ENCODE measurements at places on chromosomes 1 and 21.

DNA sequence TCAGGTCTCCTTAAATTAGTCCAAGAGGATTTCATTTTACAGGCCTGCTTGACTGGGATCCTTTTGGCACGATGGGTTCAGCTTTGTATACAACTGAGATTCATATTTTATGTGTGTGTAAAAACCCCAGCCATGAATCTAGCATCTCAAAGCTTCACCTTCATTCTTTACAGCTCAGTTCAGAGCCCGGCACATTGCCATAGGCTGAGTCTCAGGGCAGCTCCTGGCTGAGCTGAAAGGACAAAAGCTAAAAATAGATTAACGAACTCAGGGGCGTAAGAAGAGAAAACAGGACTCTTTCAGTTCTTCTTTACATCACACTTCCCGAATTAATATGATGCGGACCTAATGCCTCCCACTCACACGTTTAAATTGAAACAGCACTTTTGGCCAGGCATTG lies 262.8 kb upstream of the PBX1 start:
- peak; percentile 18 for DNase-seq

GRCh38 chr1:168234846-168235547 lies 9.2 kb downstream of the SFT2D2 start:
- DNase-seq: no peak

GRCh38 chr1:114263343-114263742 lies 109.7 kb upstream of the SYT6 start:
- DNase-seq: no peak

- DNase-seq: no peak
Observed at GRCh38 chr1:38003261-38004250, 1.8 kb downstream of the FHL3 start.

GRCh38 chr1:68223687-68224086 lies 8.6 kb downstream of the WLS start:
- DNase-seq: no peak

- DNase-seq: no peak
Observed at GRCh38 chr1:232636799-232637198, 6.9 kb upstream of the SIPA1L2 start.

DNA sequence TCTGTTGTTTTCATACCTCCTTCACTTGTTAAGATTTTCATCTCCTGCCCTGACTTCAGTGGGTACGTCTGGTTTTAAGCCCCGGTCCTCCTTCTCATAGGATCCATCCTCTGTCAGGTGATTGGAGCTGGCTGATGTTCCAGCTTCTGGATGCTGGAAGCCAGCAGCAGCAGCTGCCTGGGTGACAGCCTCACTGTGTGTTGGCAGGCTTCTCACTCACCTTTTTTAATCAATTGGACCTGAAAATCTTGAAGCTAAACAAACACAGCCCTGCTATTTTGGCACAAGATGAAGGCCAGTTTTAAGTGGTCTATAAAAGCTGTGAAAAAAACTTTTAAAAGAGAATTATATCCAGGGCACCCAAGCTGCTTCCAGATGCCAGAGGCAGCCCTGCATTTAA lies 181.0 kb downstream of the DISC1 start:
- DNase-seq: no peak

DNA sequence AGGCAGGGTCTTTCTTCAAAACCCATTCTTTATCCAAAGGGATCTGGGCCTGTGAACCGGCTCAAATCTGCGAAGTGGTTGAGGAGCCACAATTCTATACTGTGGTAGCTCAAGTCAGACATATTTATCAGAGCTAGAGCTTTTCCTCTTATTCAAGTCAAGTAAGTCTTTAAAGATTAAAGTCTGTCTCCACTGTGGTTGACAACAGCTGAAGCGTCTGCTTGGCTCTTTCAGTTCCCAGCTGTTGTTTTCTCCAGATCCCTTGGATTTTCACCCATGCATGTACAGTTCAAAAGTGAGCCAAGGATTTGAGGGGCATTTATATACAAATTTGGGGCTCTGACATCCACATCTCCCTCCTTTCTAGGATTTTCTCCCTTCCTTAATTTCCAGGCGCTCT lies 66.9 kb downstream of the C1orf185 start:
- no peak for DNase-seq

DNA sequence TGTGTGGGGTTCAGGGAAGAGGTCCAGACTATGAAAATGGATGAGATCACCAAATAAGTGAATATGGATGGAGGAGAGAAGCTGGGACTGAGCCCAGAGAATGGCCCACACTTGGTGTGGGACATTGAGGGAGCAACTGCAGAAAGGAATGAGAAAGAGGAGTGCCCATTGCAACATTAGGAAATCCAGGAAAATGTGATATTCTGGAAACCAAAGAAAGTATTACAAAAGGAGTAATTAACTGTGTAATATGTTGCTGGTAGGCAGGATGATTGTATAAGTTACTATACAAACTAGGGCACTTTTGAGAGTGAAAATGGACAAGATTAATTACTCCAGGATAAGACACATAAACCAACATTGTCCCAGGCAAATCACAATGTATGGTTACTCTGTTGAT lies 59.8 kb upstream of the ARTN start:
- DNase-seq: no peak

GRCh38 chr1:51636191-51636590 lies 19.3 kb downstream of the OSBPL9 start:
- no peak for DNase-seq

DNA sequence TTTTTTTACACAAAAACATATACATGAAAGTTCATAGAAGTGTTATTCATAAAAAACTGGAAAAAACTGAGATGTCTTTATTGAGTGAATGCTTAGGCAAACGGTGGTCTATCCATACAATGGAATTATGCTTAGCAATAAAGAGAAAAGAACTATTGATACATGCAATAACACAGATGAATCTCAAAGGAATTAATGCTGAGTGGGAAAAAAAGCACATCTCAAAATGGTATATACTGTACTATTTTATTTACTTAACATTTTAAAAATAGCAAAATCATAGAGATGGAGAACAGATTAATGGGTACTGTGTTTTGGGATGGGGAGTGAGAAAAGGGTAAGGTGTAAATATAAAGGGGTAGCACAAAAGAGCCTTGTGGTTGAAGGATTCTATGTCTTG lies 29.8 kb downstream of the METTL18 start:
- no peak for DNase-seq

DNA sequence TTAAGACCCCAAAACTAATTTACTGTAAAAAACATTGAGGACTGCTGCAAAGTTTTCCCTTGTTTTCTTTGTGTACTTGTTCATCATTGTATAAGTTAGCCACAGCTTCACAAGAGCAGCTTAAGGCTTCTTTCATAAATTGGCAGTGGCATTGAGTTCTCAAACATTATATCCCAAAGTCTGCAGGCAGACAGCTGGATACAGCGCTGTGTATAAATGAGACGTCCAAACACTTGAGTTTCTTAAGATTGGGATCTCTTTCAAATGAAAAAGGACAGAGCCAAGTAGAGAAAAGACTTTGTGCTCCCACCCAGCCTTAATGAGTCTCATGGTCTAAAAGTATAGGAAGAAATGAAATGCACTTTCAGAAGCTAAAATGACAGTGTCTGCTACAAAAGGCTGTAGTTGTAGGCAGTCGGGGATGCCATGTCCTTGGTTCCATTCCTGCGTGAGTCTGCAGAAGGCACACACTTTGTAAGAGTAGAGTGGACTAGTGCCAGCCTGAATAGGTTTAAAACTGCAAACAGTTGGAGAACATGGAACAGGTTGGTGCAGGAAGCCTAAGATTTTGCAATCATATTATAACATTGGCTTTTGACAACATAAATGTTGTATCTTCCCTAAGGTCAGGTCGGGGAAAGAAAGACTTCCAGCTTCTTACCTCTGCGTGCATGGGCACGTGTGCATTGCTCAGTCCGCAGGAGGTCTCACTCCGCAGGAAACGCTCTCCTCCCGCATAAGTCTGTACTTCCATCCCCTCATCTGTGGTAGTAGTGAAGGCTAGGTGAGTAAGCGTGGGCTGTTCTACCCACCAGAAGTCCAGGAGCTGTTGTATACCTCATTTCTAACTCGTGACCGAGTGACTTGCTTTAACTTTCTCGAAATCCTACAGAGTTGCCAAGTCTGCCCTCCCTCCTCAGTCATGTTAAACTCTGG lies 94.4 kb downstream of the CD247 start:
- no peak for DNase-seq

- no peak for DNase-seq
Observed at GRCh38 chr1:180094705-180095295, 59.9 kb upstream of the QSOX1 start.

DNA sequence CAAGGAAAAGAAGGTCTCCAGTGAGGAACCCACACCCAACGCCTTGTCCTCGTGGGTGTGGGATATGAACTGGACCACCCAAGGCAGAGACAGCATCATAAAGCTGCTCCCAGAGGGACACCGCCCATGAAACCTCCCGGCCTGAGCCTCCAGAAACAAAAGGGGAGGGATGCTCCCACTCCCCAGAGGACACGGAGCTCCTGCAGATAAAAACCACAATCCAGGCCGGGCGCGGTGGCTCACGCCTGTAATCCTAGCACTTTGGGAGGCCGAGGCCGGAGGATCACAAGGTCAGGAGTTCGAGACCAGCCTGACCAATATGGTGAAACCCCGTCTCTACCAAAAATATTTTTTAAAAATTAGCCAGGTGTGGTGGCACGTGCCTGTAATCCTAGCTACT lies 66.4 kb downstream of the CHD5 start:
- DNase-seq: no peak

DNA sequence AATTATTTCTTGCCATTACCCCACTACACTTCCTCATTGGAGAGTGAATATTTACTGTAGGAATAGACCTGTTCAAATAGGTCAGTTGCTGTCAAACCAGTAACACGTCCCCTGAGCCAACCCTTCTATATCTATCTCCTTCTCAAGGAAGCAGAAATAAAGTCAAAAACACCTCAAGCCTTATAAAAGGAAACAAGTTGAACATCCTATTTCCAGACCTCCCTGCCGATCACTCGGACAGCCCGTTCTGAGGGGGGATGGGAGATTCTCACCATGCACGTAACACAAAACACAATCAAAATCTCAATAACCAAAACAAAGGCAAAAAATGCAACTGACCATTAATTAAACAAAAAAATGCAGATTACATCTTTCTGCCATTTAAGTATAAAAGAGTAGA lies 121.5 kb upstream of the KRTAP19-8 start:
- DNase-seq: no peak

- DNase-seq: no peak
Observed at GRCh38 chr1:163834778-163835177, 513.0 kb downstream of the NUF2 start.

DNA sequence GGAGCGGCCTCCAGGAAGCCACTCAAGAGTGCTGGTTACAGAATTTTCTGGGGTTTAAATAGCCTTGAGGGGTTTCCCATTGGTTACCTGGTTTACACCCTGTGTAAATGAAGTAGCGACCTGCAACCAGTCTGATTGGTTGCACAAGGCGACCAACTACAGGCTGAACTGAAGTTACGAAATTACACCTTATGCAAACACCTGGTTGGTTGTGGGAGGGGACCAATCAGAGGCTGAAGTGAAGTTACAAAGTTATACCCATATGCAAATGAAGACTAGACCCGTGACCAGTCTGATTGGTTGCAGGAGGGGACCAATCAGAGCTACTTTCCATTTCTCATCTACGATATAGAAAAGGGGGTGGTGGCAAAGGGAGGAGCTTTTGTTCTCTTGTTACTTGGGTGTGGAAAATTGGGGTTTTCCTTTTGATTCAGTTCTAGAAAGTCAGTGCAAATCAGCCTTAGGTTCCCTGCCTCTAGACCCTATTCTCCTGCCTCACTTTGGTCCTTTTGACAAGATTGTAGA lies 22.2 kb upstream of the C1orf174 start:
- DNase-seq: no peak

GRCh38 chr1:196558411-196558810 lies 49.8 kb downstream of the KCNT2 start:
- no peak for DNase-seq

DNA sequence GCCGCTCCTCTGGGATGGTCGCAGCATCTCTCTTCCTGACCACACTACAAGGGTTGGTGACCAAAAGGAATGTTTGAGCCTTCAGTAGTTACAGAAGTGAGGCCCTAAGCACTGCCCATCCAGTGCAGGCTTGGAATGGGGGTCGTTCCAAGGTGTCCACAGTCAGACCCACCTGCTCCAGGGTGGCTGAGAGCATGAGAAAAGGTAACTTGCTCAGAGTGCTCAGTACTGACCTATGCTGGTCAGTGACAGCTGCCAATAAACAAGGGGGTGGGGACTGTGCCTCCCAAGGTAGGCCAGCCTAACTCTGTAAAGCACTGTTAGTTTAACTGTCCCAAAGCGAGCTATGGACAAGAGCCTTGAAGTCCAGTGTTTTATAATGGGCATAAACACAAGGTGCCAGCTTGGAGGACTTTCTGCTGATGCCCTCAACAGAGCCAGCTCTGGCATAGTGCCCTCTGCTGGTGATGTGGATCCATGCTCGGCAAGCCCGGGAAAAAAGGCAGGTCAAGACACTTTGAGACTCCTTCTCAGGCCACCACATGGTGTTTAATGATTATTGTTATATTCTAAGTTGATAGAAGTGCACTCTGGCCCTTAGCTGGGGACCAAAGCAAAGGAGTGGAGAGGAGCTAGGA lies 78.1 kb upstream of the DNAH14 start:
- DNase-seq: peak; percentile 40

- DNase-seq: no peak
Observed at GRCh38 chr1:162561616-162562469, at the start of gene UAP1. Gene UAP1, plus strand, starts transcription at chr1:162561722. Its CDS starts 4,347 bp downstream, at chr1:162566069.

DNA sequence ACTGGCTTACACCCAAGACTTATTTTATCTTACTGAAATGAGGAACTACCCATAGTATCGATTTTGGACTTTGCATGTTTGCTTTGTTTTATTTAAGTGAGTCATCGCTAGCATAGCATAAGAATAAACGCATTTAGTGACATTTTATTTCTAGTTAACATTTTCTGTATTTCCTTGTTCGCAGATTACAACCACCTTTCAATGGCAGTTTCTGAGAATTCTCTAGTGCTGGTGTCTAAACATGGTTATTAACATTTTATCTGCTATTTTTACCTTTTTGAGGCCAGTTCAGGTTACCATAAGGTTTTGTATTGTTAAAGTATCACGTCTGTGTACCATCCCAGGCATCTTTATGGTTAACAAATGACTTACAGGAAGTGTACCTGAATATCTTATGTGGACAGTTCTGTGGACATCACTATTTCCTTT lies 24.5 kb downstream of the EEIG2 start:
- DNase-seq: no peak

- DNase-seq: peak; percentile 65
Observed at GRCh38 chr1:153357076-153357852, 390 bp upstream of the S100A9 start.

- DNase-seq: no peak
Observed at GRCh38 chr1:193011406-193011805, 47.8 kb downstream of the UCHL5 start.

GRCh38 chr21:24127651-24128050 lies 1479.6 kb downstream of the MRPL39 start:
- no peak for DNase-seq

- no peak for DNase-seq
Observed at GRCh38 chr1:208153386-208153785, 90.8 kb downstream of the PLXNA2 start.

GRCh38 chr1:23756676-23757075 lies 13.4 kb downstream of the ELOA start:
- DNase-seq: no peak

GRCh38 chr1:93842750-93843500 lies 36.1 kb downstream of the DNTTIP2 start:
- DNase-seq: no peak

GRCh38 chr1:154418062-154418921 lies 13.1 kb downstream of the IL6R start:
- DNase-seq: no peak

All from left ventricle myocardium inferior (tissue), 1 donor.